ENCODE measurements at places on chromosomes 3 and 15.
A peak's percentile ranks its signal among the peaks of the same experiment; 100 is the strongest.

- DNase-seq = no peak
Measured at GRCh38 chr3:177547711-177548350, 350.5 kb upstream of the TBL1XR1 start.

DNA sequence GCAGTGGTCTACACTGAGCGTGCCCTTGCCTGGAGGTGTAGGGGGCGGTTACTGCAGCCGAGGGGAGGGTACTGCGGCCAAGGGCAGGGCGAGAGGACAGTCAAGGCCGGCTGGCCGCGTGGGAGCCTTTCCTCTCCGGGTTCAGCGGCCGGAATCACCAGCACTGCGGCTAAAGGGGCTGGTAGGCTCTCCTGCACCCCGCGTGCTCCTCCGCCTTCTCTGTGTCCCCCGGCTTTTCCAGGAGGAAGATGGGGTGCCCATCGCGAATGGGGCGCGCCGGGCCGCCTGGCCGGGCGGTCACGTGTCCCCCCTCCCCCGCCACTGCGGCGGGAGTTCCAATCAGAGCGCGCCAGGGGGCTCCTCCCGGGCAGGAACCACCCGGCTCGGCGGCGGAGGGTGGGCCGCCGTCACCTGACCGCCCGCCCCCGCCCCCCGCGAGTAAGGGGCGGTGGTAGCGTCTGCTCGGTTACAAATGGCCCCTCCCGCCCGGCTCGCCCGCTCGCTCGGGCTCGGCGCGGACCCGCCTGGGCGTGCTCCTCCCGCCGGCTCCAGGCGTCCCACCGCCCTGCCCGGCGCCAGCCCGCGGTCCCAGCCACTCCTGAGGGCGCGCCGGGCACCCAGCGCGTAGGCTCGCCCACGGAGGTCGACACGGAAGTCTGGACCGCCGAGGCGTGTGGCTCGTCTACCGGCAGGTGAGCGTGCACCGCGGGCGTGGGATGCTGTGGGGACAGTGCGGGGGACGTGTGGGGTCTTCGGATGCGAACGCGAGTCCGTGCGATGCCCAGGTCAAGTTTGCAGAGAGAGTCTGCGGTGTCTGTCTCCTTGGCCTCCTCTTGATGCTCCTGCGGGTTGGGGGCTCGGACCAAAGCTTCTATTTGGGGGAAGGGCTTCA lies 242.6 kb upstream of the TOPAZ1 start:
- no peak for DNase-seq

- DNase-seq = peak; percentile 38
Measured at GRCh38 chr3:119258915-119259314, 18.2 kb upstream of the B4GALT4 start.

DNA sequence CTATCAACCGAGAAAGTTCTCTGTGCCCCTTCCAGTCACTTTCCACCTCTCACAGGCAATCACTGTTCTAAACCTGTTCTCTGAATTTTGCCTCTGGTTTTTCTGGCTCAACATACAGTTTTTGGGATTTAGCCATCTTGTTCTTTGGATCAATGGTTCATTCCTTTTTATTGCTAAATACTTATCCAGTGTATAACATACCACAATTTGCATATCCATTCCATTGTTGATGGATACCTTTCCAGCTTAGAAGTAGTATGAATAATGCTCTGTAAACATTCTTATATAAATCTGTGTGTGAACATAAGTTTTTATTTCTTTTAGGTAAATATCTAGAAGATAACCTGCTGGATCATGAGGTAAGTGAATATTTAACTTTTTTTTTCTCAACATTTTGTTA lies 87.8 kb upstream of the FNDC3B start:
- DNase-seq = no peak

GRCh38 chr3:52020796-52021195 lies 25.1 kb upstream of the RPL29 start:
- DNase-seq = no peak

GRCh38 chr3:52787246-52787645 lies 7.3 kb upstream of the ITIH3 start:
- DNase-seq = no peak

DNA sequence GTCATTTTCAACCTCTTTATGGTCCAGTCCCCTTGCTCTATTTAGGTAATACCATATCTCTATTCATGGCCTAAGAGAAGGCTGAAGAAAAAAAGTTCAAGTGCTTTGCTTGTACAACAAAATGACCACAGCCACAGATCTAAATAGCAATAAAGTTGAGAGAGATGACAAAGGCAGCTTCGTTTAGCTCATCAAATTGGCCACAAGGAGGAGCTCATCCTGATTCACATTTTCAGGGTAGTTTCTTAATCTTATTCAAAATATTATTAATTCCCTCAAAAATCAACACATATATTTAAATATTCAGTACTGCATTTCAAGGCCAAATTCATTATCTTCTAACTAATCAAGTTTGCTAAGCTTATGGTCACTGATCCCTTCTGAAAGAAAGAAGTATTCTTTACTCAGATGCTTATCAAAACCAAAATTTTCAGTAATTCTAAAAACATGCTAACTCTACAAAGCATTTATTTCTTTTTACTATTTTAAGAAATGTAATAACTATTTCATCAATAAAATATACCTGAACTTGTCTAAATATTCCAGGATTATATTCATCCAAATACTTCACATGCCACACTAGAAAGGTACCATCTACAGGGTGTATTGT lies 85.5 kb downstream of the DMXL2 start:
- DNase-seq = no peak

- DNase-seq = no peak
Measured at GRCh38 chr3:37671926-37672325, 189.8 kb upstream of the CTDSPL start.

DNA sequence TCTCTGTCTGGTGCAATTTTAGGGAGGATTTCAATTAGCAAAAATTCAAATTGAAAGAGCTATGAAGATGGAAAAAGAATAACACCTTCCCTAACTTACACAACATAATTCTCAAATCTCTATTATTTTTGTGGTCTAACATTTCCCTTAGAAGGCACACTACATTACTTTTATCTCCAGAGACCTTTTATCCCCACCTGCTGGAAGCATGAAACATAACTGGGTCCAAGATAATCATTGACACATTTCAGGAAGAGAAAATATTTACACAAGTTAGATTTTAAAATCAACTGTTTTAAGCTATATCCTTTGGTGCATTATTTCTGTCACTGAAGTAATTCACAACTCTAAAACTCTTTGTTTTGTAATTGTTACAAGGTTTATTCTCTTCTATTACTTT lies 779.5 kb downstream of the ROBO1 start:
- DNase-seq = no peak

- DNase-seq = no peak
Measured at GRCh38 chr3:153172796-153173757, 11.1 kb downstream of the RAP2B start.

DNA sequence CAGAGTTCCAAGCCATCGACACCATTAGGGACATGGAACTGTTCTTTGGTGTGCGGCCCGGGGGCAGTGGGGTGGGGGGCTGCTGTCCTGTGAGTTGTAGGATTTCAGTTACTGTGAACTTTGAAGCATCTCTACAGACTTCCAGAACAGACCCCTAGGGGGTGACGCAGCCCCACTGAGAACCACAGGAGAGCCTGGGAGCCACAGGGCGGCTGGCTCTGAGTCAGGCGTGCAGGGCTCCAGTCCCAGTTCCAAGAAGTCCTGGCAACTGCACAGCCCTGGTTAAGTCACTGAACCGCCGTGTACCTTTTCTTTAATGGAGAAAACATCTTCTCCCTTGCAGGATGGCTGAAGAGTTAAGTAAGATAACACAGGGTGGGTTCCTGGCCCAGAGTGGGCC lies 23.5 kb upstream of the LRTM1 start:
- DNase-seq = no peak

DNA sequence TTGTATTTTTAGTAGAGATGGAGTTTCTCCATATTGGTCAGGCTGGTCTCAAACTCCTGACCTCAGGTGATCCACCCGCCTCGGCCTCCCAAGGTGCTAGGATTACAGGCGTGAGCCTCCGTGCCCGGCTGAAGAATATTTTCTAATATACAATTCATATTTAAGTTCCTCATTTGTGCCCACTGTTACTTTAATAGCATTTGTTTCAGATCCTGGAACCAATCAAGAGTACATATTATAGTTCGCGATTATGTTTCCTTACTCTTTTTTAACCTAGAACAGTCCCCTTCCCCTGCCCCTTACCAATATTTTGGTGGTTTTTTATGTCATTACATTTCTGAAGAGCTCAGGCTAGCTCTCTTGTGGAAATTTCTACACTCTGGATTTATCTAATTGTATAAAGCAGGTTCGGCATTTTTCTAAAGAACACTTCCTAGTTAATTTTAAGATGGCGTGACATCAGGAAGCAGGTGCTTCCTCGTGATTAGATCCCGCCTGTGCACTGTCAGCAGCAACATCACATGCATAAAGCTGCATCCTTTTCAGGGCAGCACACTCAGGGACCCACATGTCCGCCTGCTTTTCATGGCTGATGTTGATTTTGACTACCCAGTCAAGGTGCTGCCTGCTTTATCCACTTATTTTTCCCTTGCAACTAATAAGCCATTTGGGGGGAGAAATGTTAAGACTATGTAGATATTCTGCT lies 88.7 kb upstream of the EPHB3 start:
- peak; percentile 94 for DNase-seq
